GM20000 (cell line): ENCODE measurements at places on chromosomes 2 and 18.

DNA sequence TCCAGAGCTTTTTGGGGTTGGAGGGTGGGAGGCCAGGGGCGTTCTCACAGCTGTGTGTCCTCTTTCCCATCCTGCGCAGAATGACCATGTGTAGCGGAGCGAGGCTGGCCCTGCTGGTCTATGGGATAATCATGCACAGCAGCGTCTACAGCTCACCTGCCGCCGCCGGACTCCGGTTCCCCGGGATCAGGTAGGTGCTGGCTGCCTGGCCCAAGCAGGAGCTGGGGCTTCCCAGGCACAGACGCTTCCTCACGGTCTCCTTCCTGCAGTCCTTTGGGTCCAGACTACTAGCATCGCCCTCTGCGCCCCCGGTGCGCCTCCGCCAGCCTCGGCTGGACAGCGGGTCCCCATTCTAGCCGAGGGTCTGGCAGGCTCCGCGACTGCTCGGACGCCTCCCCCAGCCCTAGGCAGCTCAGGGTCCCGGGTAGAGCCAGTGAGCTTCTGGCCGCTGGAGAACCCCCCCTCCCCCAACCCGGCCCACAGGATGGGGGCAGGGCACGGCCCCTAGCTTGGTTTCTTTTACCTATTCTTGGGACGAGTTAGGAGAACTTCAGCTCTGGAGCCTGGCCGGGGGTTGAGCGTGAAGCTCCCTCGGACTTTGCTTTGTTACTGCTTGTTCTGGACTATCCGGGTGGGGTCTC, 756 bp downstream of the ADCYAP1 start:
- DNase-seq: no peak

DNA sequence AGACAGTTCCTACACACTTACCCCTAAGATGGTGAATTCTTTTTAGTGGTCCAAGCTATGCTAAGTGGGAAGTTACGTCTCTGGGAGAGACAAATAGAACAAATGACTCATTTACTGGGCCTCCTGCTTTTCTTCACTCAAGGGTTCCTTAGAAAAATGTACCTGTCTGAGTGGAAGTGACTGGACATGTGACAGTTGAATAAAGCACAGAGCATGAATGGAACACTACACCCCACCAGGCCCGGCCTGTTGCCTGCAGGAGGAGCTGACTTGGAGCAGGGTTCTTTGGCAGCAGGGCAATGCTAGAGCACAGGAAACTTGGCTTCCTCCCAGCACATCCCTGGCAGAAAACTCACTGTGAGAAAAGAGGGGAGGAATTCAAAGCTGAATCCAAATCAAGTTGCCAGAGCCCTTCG, 451.0 kb upstream of the SETBP1 start:
- DNase-seq: no peak

- DNase-seq: no peak
Observed at GRCh38 chr18:59359576-59359952, 499 bp upstream of the LMAN1 start.

GRCh38 chr2:148810081-148810480, 64.9 kb upstream of the KIF5C start:
- DNase-seq: no peak

GRCh38 chr18:52596748-52597435, 256.9 kb downstream of the DCC start:
- no peak for DNase-seq

- no peak for DNase-seq
Observed at GRCh38 chr18:59454909-59455727, 96.1 kb upstream of the LMAN1 start.

- no peak for DNase-seq
Observed at GRCh38 chr2:25115249-25115883, 53.0 kb downstream of the POMC start.

DNA sequence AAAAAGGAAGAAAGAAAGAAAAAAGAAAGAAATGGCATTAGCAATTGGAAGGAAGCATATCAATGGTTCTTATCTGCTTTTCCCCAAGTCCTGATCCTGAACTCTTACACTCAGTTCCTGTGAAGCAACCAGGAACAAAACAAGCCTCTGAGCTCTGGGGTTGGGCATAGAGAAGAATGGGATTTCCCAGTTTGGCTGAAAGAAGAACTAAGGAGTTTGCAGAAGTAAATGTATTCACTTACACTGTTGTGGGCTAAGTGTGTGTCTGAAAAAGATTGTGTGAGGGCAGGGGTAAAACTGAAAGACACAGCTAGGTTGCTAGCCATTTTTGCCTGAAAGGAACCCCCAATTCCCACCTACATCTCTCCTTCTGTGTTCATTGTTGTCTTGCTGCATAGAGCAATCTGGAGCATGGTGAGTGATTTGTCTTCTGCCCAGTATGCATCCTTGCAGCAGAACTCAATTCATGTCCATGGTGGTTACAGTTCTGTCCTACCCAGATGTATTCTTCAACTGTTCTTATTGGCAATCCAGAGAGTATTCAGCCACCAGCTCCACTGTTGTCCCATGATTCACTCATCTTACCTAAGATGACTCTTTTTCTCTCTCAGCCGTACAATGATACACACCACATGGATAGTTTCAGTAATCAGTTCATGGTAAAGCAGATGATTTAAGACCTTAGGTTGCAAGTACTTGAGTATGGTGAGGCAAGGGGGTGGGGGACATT, 348.7 kb downstream of the ARHGAP15 start:
- DNase-seq: peak; percentile 9

- no peak for DNase-seq
Observed at GRCh38 chr2:27184115-27184514, 27.7 kb upstream of the ATRAID start.

- DNase-seq: no peak
Observed at GRCh38 chr2:43054367-43054766, 172.0 kb downstream of the ZFP36L2 start.

DNA sequence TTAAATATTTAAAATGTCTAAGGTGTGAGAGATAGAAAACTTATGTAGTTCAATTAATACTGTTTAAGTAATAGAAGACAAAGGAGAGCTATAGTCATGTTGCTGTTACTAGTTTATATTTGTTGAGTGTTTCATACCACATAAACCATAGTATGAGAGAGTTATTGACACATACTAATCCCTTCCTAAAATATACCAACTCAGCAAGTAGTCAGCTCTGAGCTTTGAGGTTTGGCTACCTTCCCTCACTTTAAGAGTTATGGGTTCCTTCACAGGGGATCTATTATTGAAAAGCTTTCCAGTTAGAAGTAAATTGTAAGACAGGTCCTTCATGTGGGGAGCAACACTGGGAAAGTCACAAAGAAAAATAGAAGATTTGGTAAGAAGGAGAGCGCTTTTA, 701.6 kb upstream of the ZEB2 start:
- DNase-seq: no peak

DNA sequence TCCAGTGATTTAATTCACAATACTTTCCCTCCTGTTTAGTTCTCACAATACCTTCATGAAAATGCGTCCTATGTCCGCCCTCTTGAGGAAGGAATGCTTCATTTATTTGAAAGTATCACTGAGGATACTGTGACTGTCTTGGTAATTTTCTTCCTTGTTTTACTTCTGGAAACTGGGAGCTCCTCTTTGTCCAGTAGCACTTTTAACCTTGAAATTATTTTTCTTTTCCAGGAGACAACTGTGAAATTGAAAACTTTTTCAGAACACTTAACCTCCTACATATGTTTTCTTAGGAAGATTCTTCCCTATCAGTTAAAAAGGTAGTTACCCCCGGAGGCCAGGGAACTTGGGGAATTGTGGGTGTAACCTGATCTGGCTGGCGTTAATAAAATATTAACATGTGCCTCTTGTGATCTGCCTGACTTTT, 58.9 kb upstream of the STON1 start:
- DNase-seq: no peak

DNA sequence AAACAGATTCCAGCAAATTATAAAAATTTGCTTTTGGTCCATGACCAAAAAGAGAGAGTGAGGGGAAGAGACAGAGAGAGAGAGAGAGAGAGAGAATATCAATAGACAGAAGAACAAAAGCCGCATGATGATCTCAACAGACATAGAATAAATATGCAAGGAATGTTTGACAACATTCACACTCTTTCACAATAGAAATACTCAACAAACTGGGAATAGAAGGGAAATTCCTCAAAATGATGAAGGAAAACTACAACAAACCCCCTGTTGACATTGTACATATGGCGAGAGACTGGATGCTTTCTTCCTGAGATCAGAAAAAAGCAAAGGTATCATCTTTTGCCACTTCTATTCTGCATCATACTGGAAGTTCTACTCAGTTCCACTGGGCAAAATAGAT, 309.7 kb downstream of the RAD51AP2 start:
- no peak for DNase-seq

- no peak for DNase-seq
Observed at GRCh38 chr2:223576873-223577272, 25.3 kb downstream of the SCG2 start.

GRCh38 chr2:200221055-200221955, 85.2 kb upstream of the SPATS2L start:
- DNase-seq: no peak

DNA sequence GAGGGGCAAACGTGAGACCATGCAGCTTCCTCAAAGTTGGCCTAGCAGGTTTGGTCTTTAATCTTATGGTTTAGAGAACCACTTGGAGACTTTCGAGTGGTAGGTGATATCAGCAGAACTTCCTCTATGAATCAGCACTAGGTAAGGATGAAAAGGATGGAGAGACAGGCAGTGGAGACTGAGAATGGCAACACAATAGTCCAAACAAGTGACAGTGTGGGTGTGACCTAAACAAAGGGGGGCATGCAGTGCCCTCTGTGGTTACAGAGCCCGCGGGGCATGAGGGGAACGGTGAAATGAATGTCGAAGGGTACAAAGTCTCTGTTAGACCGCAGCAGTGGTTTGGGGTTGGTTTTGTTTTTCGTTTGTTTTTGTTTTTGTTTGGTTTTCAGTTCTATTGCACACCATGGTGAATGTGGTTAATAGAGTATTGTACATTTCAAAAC, 143.9 kb downstream of the L3MBTL4 start:
- peak; percentile 26 for DNase-seq

GRCh38 chr2:56316011-56316410, 132.2 kb downstream of the CCDC85A start:
- no peak for DNase-seq

DNA sequence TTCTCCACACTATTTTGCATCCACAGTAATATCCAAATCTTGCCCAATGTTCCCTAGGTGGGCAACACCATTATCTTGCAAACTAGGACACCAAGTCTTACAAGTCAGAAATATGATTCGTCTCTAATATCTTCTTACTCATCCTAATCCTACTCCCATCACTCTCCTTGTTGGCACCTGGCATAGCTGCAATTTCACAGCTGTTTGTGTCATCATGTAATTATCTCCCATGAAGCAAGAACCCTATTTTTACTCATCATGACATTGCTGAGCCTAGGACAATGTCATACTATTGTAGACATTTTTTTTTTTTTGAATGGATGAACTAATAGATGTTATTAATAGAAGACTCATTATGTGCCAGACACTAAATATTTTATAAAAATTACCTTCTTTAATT, 91.3 kb upstream of the CCDC141 start:
- DNase-seq: no peak
